ENCODE measurements at places on chromosomes 6 and 20.
A peak's percentile ranks its signal among the peaks of the same experiment; 100 is the strongest.

DNA sequence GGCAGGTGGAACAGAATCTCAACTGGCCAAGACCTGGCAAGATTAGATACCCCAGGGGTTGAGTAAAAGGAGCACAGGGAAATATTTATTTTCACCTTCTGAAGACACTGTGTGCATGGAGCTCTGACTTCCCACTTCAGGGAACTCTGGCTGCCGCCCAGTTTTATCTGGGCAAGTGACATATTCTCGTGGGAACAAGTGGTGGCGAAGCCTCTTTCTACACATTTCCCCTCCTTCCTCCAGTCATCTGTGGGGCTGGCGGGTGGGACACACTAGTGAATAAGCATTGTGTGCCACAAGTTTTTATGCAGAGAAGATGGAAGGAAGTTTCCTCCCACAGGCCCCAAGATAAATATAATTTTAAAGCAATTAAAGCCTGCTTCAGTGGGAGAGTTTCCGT, 23.6 kb downstream of the NSFL1C start:
- no peak for DNase-seq

DNA sequence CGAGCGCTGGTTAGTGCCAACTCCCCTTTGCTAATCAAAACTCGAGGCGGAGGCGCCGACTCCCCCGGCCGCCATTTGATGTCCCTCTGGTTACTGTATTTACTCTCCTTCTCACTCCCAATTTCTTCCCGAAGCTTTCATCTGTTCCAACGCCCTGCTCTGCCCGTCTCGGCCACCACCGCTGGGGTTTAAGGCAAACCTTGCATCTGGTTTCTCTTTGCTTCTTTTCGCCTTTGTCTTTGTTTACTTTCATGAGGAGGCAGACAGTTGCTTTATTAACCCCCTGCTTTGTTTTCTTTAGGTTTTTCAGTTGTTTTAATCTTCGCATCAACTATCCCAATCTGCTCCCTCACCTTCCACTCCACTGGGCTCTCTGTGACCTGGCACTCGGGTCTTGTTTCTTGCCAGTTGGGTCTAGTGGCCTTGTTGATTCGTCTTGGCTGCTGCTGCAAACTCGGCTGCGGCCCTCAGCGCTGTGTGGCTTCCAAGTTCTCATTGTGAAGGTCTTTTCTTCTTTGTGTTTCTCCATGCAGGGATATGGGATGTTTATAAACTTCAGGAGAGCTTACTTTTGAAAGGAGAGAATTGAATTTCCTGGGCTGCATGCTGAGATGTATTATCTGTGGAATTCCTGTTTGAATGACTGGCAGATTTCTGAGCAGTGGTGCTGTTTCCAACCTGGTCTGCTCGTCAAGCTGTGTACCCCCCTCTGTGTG, 155.1 kb downstream of the CDC5L start:
- DNase-seq: no peak

- DNase-seq: no peak
Measured at GRCh38 chr6:104699593-104700329, 160.0 kb downstream of the HACE1 start.

DNA sequence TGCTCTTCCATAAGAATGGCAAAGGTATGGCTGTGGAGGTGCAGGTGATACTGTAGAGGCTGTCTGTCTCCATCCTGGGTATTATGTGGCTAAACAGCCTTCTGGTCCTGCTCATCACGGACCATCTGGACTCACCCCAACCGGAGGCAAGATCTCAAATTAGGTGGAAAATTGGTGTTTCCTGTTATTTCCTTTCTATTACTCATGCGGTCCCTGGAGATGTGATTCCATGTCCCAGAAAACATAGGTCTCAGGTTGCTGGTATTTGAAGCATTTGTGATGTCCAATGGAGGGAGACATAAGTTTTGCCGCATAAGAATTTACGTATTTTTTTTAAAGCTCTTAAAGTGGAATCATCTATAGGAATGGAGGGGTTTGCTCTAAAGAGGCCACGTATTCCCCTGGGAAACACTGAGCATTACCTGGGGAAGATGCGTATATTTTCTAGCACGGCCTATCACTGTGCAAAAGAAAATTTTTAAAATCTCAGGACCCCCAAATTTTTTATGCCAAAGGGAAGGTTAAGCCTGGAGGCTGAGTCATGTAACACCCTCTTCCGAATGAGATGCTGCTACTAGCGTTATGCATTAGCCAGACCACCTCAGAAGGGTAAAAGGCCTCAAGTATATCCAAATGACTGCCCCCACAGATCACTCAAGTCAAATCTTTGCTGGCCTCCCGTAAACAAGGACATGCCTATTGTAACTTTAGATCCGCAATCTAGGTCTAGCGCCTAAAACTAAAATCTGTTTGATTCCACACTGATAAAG, 22.4 kb upstream of the PBOV1 start:
- no peak for DNase-seq

DNA sequence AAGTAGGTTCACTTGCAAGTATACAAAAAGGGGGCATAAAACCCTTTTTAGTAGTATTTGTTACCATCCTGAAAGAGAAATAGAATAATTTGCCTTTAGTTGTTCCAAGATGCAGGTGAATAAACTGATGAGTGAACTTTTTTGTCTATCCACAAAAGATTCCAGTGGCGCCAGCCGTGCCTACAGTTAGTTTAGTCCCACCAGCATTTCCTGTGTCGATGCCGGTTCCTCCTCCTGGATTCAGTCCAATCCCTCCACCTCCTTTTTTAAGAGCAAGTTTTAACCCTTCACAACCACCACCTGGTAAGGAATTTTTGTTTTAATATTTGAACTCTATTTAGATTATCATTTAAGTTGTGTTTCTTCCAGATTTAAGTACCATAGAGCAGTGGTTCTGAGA, 90.9 kb downstream of the SCAF8 start:
- DNase-seq: peak; percentile 17

GRCh38 chr20:35319871-35320197, 27.6 kb upstream of the FAM83C start:
- DNase-seq: no peak

- no peak for DNase-seq
Measured at GRCh38 chr6:32849126-32849525, 4.4 kb downstream of the TAP1 start.

DNA sequence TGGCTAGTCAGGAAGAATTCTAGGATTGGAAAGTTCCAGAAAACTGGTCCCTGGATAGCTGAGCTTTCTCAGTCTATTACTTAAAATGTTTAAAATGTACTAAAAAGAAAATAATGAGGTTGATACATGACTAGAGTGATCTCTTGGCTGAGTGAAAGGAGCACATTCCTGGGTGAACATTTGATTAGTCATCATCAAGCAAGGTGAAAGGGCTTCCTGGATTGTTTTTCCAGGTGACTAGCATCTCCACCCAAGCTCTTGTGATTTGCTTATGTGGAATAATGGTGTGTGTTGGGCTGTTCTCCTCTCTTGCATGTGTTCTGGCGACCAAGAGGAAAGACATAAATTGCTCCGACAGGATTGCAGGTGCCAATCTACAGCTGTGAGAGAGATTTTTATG, 42.9 kb downstream of the PKIB start:
- DNase-seq: no peak

DNA sequence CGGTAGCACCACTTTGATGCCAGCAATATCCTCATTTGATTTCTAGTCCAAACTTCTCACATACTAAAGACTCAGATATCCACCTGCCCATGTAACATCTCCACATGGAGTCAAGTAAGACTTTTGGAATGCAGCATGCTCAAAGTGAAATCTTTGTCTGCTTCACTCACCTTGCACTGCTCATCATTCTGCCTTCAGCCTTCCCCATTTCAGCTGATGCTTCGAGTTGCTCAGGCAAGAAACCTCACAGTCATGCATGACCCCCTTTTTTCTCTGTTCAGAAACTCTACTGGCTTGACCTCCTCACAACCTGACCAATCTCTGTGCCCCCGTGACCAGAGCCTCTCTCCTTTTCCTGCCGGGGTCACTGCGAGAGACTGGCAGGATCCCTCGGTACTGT, 41.0 kb upstream of the KIF25 start:
- no peak for DNase-seq

DNA sequence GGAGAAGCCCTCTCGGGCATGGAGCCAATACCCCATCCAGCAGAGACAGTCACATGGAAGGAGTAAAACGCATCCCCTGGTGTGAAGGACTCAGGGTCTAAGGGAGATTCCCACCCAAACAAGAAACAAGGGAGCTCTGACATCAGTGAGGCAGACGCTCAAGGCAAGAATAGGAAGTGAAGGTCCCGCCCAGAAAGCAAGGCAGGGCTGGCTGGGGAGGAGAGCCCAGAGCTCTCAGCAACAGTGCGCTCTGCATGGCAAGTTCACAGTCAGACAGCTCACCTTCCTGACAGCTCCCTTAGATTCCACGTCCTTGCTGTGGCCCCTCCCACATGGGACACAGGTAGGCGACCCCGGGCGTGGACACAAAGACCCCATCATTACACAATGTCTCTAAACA, 85.6 kb downstream of the TTLL2 start:
- DNase-seq: no peak
